ENCODE measurements at places on chromosomes 5 and 9. TPM values are rescaled to one million over a fixed set of nuclear protein-coding genes. Genes with fewer than 3 reads are reported as not detected.

Gene PDCD1LG2
- 0.62 TPM for total RNA-seq

Gene TEX48
- not detected for total RNA-seq

Gene IL9
- not detected for total RNA-seq

Gene PCDHB7
- 13.4 TPM for total RNA-seq

Gene CSNK1G3
- total RNA-seq, result 228 TPM

Gene ISL1
- not detected for total RNA-seq

Gene NACC2
- 5.9 TPM for total RNA-seq

Gene UBAC1
- total RNA-seq, result 32.8 TPM

Gene NEURL1B
- total RNA-seq, result 19.2 TPM

Gene SVEP1
- 5.3 TPM for total RNA-seq

Gene STKLD1
- 1.6 TPM for total RNA-seq

Gene SEMA4D
- total RNA-seq, result 12.0 TPM

Gene TAF11L9
- not detected for total RNA-seq

Gene CKMT2
- total RNA-seq, result 1.2 TPM

Gene DRD1
- total RNA-seq, result 6.1 TPM

Gene C9orf50
- total RNA-seq, result not detected

Gene WHRN
- total RNA-seq, result 0.94 TPM

Gene ZNF483
- total RNA-seq, result 47.3 TPM

All from occipital lobe (tissue), 3 donors.